Activated effector memory CD4-positive, alpha-beta T cell treated with Interleukin-2 at 50 U/mL for 16 hours (primary cell): ENCODE measurements at places on chromosomes 6 and 20.

- DNase-seq: no peak
Observed at GRCh38 chr20:23604306-23604705, 1.4 kb downstream of the CST9 start.

GRCh38 chr6:13360671-13361540 is 32.6 kb upstream of the TBC1D7 start:
- DNase-seq: no peak

DNA sequence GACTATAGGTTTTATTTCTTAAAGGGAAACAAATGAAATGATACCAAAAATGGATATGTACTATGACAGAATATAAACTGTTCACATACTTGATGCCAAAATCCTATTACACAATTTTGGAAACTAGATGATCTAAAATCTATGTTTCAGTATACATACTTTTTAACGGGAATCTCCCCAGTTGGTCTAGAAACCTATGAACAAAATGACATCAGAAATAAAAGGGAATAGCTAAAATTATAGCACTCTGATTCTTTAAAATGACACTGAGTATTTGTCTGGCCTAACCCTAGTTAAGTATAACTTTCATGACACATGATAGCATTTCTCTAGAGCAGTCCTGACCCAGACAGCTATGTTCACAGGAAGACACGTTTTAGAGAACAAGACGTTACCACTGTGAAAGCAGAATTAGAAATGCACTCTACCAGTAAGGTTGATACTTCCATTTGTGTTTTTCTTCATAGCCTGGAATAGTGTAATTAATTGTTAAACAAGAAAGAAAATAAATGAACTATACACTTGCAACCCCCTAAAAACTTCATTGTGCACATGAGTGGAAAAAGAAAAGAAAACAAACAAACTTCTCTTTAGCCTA is 3.3 kb downstream of the OSER1 start:
- DNase-seq: no peak

DNA sequence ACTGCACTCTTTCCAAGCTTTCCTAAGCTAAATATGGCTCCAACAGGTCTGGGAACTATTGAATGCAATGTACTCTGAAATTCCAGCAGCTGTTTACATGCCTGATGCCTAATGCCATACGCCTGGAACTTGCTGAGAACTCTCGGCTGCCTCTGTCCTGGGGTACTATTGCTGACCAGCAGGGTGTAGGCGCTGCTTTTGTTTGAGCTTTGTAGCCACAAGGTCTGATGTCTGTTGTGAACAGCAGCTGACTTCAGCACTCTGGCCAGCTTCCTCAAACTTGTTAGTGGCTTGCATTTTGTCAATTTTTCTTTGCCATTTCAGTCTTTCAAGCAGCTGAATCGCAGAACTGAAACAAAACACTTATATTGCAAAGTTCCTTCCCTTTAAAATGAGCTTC is 26.7 kb downstream of the SAYSD1 start:
- no peak for DNase-seq

- no peak for DNase-seq
Observed at GRCh38 chr6:63923139-63923739, 287.6 kb downstream of the PHF3 start.

- DNase-seq: no peak
Observed at GRCh38 chr6:146857980-146858347, 259.2 kb downstream of the ADGB start.

GRCh38 chr6:148972481-148972880 is 225.7 kb downstream of the UST start:
- DNase-seq: peak; percentile 27

GRCh38 chr20:17421493-17421892 is 109.7 kb downstream of the BFSP1 start:
- no peak for DNase-seq

DNA sequence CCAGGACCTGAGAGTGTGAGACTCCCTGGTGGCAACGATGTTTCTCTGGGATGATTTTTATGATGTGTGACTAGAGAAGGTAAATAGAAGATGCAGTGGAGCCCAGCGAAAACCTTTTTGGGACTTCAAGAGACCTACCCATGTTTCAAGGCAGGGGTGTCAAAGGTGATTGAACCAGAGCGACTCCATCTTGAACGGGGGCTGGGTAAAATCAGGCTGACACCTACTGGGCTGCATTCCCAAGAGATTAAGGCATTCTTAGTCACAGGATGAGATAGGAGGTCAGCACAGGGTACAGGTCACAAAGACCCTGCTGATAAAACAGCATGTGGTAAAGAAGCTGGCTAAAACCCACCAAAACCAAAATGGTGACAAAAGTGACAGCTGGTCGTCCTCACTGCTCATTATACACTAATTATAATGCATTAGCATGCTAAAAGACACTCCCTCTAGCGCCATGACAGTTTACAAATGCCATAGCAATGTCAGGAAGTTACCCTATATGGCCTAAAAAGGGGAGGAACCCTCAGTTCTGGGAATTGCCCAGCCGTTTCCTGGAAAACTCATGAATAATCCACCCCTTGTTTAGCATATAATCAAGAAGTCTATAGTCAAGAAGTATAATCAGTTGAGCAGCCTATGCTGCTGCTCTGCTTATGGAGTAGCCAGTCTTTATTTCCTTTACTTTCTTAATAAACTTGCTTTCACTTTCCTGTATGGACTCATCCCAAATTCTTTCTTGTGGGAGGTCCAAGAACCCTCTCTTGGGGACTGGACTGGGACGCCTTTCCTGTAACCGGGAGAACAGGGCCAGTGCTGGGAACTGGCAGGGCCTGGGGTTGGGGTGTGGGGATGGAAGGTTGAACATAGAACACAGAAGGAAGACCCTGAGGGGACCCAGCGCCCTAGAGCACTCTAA is 526.4 kb downstream of the QKI start:
- DNase-seq: no peak

GRCh38 chr6:157198425-157199279 is 124.7 kb downstream of the TMEM242 start:
- DNase-seq: no peak

GRCh38 chr6:111615916-111616612 is 10.4 kb upstream of the TRAF3IP2 start:
- DNase-seq: no peak

GRCh38 chr6:84547341-84547801 is 217.0 kb downstream of the TBX18 start:
- no peak for DNase-seq

DNA sequence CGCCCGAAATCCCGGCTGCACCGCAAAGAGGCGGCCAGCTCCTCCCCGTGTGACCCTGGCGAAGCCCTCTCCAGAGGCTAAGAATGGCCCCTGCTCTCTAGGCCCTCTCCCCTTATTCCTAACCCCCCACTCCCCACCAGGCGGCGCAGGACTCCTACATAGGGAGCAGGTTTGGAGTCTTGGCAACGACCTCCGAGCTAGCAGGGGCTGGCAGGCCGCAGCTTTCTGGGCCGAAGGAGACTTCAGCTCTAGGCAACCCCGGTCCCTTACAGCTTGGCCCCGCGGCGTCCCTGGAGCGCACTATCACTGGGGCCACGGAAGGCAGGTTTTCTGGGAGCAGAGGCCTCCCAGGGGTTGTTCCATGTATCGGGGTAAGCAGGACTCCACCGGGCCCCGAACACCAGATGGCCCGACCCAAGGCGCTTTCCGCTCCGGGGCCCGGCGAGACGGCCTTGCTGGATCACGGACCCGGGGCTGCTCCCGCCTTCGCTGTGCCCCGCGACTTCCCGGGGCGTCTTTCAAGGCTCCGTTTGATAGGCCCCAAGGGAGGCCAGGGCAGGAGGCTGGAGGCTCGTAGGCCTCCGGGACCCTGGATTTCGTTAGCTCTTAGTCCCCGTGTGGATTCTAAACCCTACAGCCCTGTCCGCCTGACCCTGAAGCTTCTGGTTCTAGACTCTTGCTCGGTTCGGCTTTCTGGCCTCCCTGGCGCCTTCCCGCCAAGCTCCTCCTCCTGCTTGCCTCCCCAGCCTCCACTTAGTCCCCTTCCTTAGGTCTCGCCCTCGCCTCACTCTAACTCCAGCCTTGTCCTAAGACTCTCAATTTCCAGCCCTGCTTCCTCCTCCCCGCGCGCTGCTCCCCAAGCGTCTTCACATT is 1.9 kb downstream of the SLC32A1 start:
- DNase-seq: no peak

GRCh38 chr6:158536891-158537798 is 22.7 kb upstream of the TMEM181 start:
- DNase-seq: no peak

DNA sequence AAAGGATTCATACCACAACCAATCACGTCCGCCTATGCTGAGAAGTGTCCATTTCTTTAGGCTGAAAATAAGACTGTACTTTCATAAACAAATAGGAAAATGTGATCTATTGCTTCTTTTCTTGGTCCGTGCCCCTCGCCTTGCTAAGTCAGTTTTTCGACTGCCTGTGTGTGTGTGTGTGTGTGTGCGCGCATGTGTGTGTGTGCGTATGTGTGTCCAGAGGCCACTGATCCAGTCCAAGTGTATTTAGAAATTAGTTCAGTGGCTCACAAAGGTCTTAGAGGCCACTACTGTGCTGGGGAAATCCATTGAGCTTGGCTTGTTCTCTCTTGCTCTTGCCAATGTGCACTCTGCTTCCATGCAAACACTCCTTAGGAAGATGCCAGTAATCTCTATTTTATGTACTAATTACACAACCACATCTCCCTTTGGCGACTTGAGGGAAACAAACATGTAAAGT is 50.5 kb downstream of the SLC22A23 start:
- no peak for DNase-seq

DNA sequence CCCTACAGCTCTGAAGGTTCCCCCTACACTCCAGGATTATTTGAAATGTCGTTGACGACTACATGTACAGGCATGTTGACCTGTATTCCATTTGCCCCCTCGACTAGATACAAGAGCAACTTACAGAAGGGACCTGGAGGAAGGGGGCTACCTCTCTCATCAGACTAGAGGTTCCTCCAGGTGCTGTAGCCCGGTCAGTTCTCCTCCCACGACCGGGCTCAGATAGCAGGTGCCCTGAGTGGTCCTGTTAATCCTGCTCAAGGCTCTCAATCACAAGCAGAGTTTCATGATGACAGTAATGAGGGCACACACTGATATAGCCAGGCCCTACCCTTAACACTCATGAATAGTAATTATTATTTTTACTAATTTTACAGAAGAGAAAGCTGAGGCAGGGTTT is 36.5 kb downstream of the KCNK5 start:
- DNase-seq: no peak

- no peak for DNase-seq
Observed at GRCh38 chr6:20071998-20072397, 140.3 kb downstream of the MBOAT1 start.

DNA sequence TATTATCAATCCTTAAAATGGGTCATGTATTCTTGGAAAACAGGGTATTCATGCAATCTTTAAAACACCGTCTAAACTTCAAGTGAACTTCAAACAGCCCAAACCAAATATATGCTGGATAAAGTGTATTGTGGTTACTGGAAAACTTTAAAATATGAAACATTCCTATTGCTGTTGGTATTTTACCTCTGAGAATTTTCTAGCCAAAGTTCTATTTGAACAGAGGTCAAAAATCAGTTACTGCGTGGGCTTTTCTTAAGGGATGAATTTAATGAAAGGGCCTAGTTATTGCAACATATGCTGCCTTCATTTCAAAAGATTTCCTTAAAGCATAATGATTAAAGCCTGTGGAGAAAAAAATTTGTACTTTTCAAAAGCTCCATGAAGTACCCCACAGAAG is 436.0 kb downstream of the PLCB1 start:
- no peak for DNase-seq
